ENCODE measurements at places on chromosomes 4 and X.

- no peak for ATAC-seq
Observed at GRCh38 chrX:15087747-15088146, 182.1 kb downstream of the ASB9 start.

GRCh38 chr4:6128221-6128850 lies 72.0 kb downstream of the JAKMIP1 start:
- ATAC-seq = no peak

DNA sequence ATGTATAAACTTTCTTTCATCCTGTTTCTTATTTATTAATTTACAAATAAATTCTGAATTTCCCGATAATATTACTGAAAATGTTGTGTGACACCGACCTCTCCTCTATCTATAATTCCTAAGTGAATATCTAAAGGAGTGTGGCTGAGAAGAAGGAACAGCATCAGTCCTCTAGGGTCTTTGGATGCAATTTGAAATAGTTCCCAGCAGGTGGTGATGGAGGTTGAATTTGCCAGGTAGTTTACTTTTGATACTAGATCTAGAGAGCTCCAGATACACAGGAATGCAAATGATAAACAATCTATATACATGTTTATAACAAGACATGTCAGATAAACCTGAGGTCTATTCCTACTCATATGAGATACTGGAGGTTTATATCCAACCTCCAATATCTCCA lies 305.4 kb downstream of the PCDH18 start:
- ATAC-seq = no peak

DNA sequence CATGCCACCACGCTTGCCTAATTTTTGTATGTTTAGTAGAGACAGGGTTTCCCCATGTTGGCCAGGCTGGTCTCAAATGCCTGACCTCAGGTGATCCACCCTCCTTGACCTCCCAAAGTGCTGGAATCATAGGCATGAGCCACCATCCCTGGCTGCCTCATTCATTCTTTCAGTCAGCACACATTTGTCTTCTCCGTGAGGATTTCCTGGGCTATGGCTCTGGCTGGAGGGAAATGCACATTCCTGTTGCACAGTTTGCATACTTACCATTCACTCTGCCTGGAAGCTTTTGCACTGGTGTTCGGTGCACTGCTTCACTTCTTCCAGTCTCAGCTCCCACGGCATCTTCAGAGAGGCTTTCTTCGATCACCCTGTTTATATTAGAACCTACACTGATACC lies 267.8 kb downstream of the STIM2 start:
- ATAC-seq = no peak

GRCh38 chr4:164856396-164856795 lies 20.6 kb upstream of the APELA start:
- ATAC-seq = no peak

Data from gastroesophageal sphincter (tissue), 4 donors.